CD8-positive, alpha-beta memory T cell (primary cell): ENCODE measurements at places on chromosomes 4 and X. TPM values are rescaled to one million over a fixed set of nuclear protein-coding genes. Genes with fewer than 3 reads are reported as not detected.

GRCh38 chrX:39324233-39324930, 523.1 kb downstream of the MID1IP1 start:
- no peak overlapping the region for H3K27ac ChIP-seq
- no peak overlapping the region for H3K4me3 ChIP-seq
- peaks cover 7% of the 10 kb centered on the region for H3K4me1 ChIP-seq
- H3K27me3 ChIP-seq: no peaks in the 10 kb centered on the region

TCEAL7 gene
- not detected for total RNA-seq

SCML2 gene
- 3.3 TPM for total RNA-seq

- no peak for DNase-seq
- H3K27me3 ChIP-seq: no peaks in the 10 kb centered on the region
- no peak overlapping the region for H3K4me3 ChIP-seq
- H3K4me1 ChIP-seq: no peaks in the 10 kb centered on the region
- H3K27ac ChIP-seq: no peak overlapping the region
- H3K36me3 ChIP-seq: no peaks in the 10 kb centered on the region
Observed at GRCh38 chr4:123120473-123120872, 198.1 kb upstream of the NUDT6 start.

GRCh38 chrX:25976683-25977310, 161.3 kb upstream of the MAGEB18 start:
- H3K27ac ChIP-seq: no peak overlapping the region
- H3K4me1 ChIP-seq: no peaks in the 10 kb centered on the region
- no peaks in the 10 kb centered on the region for H3K36me3 ChIP-seq

DNA sequence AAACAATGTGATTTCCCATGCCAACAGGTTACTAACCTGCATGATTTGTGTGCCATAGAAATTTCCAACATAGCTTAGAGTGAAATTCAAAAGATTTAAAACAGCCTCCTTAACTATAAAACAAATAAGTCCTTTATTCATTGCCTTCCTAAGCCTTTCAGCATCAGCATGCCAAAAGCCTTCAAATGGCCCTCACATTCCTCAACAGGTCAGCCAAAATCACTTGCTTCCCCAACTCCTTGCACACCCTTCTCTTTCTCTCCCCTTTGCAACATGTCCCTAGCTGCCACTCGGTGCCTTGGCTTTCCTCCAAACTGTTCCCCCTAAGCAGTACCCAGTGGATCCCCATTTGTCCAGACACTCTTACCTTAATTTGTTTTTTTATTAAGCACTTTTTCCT, 74.9 kb upstream of the PCDH19 start:
- DNase-seq: no peak
- no peaks in the 10 kb centered on the region for H3K4me1 ChIP-seq
- H3K27ac ChIP-seq: no peak overlapping the region

DNA sequence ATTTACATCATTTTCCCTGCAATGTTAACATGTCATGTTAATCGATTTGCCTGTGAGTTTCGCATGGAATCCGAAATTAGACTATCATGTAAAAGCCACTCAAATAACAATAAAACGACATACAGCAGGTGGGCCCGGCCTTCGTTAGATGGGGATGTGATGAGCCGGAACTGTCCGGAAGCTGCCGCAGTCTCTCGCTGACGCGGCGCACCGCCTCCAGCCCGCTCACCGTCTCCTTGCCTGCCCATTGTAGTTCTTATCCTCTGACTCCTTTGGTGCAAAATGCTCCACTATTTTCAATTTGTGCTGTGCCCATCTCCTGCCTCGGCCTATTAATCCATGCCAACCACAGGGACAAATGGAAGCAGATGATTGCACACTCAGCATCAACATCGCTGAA, 877.5 kb upstream of the TENM3 start:
- no peaks in the 10 kb centered on the region for H3K27me3 ChIP-seq
- no peak overlapping the region for H3K4me3 ChIP-seq
- no peak for DNase-seq
- no peak overlapping the region for H3K27ac ChIP-seq

DNA sequence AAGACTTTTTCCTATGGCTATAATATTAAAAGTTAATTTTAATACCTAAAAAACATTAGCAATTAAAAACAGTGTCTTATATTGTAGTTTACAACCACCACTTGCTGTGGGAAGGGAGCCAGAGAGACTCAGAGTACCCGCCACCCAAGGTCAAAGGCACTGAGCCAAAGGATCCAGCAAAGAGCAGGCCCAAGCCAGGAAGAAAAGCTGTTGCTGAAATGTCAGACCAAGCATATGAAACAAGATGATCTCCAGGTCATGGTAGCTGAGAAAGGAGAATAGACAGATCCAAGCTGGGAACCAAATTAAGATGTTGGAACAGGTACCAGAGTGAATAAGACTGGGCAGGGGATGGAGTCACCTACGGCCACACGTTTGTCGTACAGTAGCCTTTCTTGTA, 18.8 kb upstream of the ATOH1 start:
- no peaks in the 10 kb centered on the region for H3K27me3 ChIP-seq
- DNase-seq: no peak
- H3K4me3 ChIP-seq: no peak overlapping the region
- H3K4me1 ChIP-seq: no peaks in the 10 kb centered on the region
- H3K27ac ChIP-seq: no peak overlapping the region

SLC26A1 gene
- total RNA-seq: not detected
